ENCODE measurements at places on chromosomes 3 and 15. TPM values are rescaled to one million over a fixed set of nuclear protein-coding genes. Genes with fewer than 3 reads are reported as not detected.

Gene FILIP1L
- 19.9 TPM for total RNA-seq

Gene NMNAT3
- 0.36 TPM for total RNA-seq

Gene ITIH1
- total RNA-seq, result not detected

GRCh38 chr3:97235611-97236315, 421.4 kb downstream of the EPHA6 start:
- DNase-seq, result no peak
- no peak overlapping the region for H3K27ac ChIP-seq
- no peaks in the 10 kb centered on the region for H3K4me1 ChIP-seq
- H3K36me3 ChIP-seq, result no peaks in the 10 kb centered on the region

GRCh38 chr3:58581328-58582091, 4.3 kb upstream of the FAM107A start:
- no peak overlapping the region for H3K27ac ChIP-seq
- no peaks in the 10 kb centered on the region for H3K36me3 ChIP-seq
- H3K4me3 ChIP-seq, result no peak overlapping the region
- peaks cover 19% of the 10 kb centered on the region for H3K27me3 ChIP-seq
- H3K4me1 ChIP-seq, result no peaks in the 10 kb centered on the region

Gene TRH
- total RNA-seq, result not detected

DNA sequence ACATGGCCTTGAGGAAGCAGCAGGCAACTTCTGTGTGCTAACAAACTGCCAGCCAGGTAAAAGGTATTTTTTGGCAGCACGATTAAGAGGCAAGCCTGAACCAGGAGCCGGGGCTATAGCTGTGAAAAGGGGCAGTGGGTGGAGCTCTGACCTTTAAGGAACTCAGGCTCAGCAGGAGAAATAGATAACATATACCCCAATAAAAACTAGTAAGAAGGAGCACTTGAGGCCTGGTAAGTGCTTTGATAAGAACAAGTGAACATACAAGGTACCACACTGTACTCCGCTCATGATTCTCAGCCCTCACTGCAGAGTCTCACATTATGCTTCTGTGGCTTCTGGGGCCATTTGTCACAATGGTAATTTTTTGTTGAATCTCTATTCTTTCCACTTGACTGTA, 5.4 kb downstream of the FYCO1 start:
- H3K27ac ChIP-seq, result no peak overlapping the region
- H3K4me1 ChIP-seq, result peaks cover 48% of the 10 kb centered on the region
- H3K4me3 ChIP-seq, result no peak overlapping the region

Gene SLC24A5
- total RNA-seq, result not detected

DNA sequence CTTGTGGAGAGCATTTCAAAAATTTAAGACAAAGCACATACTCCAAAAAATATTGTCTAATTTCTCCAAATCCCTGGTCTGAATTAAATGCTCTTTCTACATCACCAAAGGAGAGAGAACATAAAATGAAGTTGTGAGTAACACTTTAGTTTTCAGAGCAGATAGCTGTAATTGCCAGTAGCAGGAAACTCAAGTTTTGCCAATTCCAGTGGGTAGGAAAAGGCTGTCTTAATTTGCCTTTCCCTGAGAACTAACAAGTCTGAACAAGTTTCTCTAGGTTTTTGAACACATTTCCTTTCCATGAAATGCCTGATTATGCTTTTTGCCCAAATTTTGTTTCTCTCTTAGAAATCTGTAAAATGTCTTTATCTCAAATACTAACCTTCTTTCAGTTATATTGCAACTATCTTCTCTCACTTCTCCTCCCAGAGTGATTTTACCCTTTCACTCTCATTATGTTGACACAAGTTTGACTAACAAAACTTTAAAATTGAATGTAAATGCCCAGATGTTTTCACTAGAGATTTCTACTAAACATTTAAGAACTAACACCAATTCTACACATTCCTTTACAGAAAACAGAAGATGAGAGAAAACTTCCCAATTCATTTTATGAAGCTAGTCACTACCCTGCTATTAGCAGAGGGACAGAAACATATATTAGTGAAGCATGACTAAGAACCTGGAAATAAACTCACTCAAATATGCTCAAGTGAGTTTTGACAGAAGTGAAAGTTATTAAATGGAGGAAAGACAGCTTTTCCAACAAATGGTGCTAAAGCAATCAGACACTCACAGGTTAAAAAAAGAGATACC, 38.4 kb downstream of the RFX7 start:
- H3K27me3 ChIP-seq, result no peaks in the 10 kb centered on the region
- peak overlapping the region; percentile 25 for H3K27ac ChIP-seq
- peaks cover 9% of the 10 kb centered on the region for H3K4me1 ChIP-seq
- 0 out of 2 replicates have a peak, but pooled peaks cover 4% of the 10 kb centered on the region for H3K36me3 ChIP-seq

GRCh38 chr15:89377842-89378295, 43.2 kb upstream of the POLG start:
- H3K4me3 ChIP-seq, result no peak overlapping the region
- no peak for DNase-seq
- H3K27me3 ChIP-seq, result peaks cover 92% of the 10 kb centered on the region
- H3K4me1 ChIP-seq, result no peaks in the 10 kb centered on the region
- H3K36me3 ChIP-seq, result no peaks in the 10 kb centered on the region

Gene IGSF11
- total RNA-seq, result not detected

DNA sequence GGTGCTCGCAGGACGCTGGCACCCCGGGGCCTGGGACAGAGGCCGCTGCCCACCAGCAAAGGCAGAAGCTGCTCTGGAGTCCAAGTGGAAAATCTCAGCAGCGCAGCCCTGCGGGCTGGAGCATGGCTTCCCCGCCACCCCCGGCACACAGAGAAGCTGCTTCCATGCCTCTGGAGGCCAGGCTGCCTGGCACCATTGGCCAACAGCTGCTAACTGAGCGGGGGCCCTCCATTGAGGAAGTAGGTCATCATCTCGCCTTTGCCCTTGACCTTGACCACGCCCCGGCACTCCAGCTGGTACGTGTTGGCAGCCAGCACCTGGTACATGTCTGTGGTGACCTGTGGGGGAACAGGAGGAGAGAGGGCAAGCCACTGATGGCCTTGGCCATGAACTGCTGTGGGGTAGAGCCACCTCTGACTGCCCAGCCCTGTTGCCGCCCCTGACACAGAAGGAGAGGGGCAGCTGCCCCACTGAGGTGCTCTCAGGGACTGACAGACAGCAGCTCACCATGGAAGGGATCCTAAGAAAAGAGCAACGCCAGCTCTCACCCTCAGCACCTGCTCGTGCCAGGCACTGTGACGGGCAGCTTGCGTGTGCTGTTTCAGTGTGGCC, 82.8 kb downstream of the SEC22A start:
- no peaks in the 10 kb centered on the region for H3K27me3 ChIP-seq
- H3K36me3 ChIP-seq, result no peaks in the 10 kb centered on the region
- DNase-seq, result no peak
- no peak overlapping the region for H3K27ac ChIP-seq
- H3K4me3 ChIP-seq, result no peak overlapping the region

- no peak overlapping the region for H3K27ac ChIP-seq
- no peaks in the 10 kb centered on the region for H3K36me3 ChIP-seq
- no peaks in the 10 kb centered on the region for H3K4me1 ChIP-seq
- no peak for DNase-seq
- H3K27me3 ChIP-seq, result no peaks in the 10 kb centered on the region
- H3K4me3 ChIP-seq, result no peak overlapping the region
Observed at GRCh38 chr3:139655909-139656595, 21.7 kb downstream of the NMNAT3 start.

DNA sequence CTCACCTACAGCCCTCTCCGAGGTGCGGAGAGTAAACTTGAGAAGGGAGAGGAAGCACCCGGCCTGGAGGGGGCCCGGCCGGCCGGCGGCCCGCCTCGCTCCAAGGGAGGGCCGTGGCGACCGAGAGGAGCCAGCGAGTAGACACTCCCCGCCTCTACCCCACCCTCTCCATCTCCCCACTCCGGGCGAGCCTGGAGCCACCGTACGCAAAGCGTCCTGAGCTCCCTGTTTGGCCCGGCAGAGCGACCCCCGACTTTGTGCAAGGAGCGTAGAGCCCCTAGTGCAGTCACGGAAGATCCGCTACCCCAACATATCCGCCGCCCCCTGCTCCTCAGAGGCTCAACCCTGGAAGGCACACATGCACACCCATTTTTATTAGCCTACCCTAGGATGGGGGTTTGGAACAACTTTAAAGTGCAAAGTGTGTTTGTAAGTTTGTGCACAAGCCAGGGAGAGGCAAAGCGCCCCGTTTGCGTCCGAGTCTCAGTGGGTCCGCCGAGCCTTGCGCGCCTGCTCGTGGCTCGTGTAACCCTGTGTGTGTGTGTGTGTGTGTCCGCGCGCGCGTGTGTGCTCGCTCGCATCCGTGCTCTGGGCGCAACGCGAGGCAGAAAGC, 508 bp upstream of the SMAD6 start:
- peak overlapping the region; percentile 90 for H3K27ac ChIP-seq
- no peaks in the 10 kb centered on the region for H3K27me3 ChIP-seq
- H3K4me3 ChIP-seq, result peak overlapping the region; percentile 68

- no peak overlapping the region for H3K4me3 ChIP-seq
- H3K27ac ChIP-seq, result no peak overlapping the region
- H3K27me3 ChIP-seq, result no peaks in the 10 kb centered on the region
- no peaks in the 10 kb centered on the region for H3K36me3 ChIP-seq
Observed at GRCh38 chr3:176780766-176781165, 416.5 kb downstream of the TBL1XR1 start.

- H3K27me3 ChIP-seq, result no peaks in the 10 kb centered on the region
- no peak for DNase-seq
- H3K4me3 ChIP-seq, result no peak overlapping the region
- H3K4me1 ChIP-seq, result peaks cover 12% of the 10 kb centered on the region
Observed at GRCh38 chr3:129197321-129197720, 13.6 kb upstream of the CNBP start.

GRCh38 chr3:54274607-54275006, 152.3 kb downstream of the CACNA2D3 start:
- H3K4me1 ChIP-seq, result no peaks in the 10 kb centered on the region
- H3K27ac ChIP-seq, result no peak overlapping the region
- no peaks in the 10 kb centered on the region for H3K36me3 ChIP-seq
- H3K27me3 ChIP-seq, result no peaks in the 10 kb centered on the region
- no peak for DNase-seq

GRCh38 chr3:137163241-137163871, 205.6 kb downstream of the IL20RB start:
- no peak for DNase-seq
- H3K36me3 ChIP-seq, result no peaks in the 10 kb centered on the region
- H3K27me3 ChIP-seq, result no peaks in the 10 kb centered on the region
- H3K4me3 ChIP-seq, result no peak overlapping the region
- H3K27ac ChIP-seq, result no peak overlapping the region

- H3K36me3 ChIP-seq, result no peaks in the 10 kb centered on the region
- no peak overlapping the region for H3K27ac ChIP-seq
- peaks cover 6% of the 10 kb centered on the region for H3K4me1 ChIP-seq
- peak; percentile 63 for DNase-seq
- no peaks in the 10 kb centered on the region for H3K27me3 ChIP-seq
Observed at GRCh38 chr15:84734794-84735479, 13.5 kb upstream of the ZNF592 start.

DNA sequence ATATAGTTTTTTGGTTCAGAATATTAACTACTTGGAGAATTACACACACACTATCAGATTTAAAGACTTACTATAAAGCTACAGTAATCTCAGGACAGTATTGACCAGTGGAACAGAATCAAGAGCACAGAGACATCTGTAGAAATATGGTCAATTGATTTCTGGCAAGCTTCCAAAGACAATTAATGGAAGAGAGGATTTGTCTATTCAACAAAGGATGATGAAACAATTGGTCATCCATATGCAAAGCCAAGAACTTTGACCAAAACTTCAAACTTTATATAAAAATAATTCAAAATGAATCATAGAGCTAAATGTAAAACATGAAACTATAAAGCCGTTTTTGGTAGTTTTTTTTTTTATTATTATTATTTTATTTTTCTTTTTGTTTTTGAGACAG, 29.8 kb upstream of the MB21D2 start:
- 0 out of 2 replicates have a peak, but pooled peaks cover 2% of the 10 kb centered on the region for H3K27me3 ChIP-seq
- H3K27ac ChIP-seq, result no peak overlapping the region
- DNase-seq, result peak; percentile 10
- no peaks in the 10 kb centered on the region for H3K36me3 ChIP-seq

GRCh38 chr15:70252056-70252950, 154.6 kb upstream of the TLE3 start:
- H3K4me3 ChIP-seq, result no peak overlapping the region
- no peak overlapping the region for H3K27ac ChIP-seq
- peaks cover 47% of the 10 kb centered on the region for H3K27me3 ChIP-seq
- H3K4me1 ChIP-seq, result no peaks in the 10 kb centered on the region
- no peaks in the 10 kb centered on the region for H3K36me3 ChIP-seq

GRCh38 chr3:34073961-34074360, 275.5 kb downstream of the PDCD6IP start:
- no peaks in the 10 kb centered on the region for H3K36me3 ChIP-seq
- H3K4me1 ChIP-seq, result no peaks in the 10 kb centered on the region
- H3K27me3 ChIP-seq, result no peaks in the 10 kb centered on the region
- H3K27ac ChIP-seq, result no peak overlapping the region
- no peak overlapping the region for H3K4me3 ChIP-seq

GRCh38 chr3:111315930-111316587, 225.9 kb upstream of the CD96 start:
- H3K4me1 ChIP-seq, result peaks cover 8% of the 10 kb centered on the region
- no peak overlapping the region for H3K4me3 ChIP-seq
- peak; percentile 93 for DNase-seq
- no peaks in the 10 kb centered on the region for H3K36me3 ChIP-seq

Gene PGBD4
- total RNA-seq, result 1.9 TPM

DNA sequence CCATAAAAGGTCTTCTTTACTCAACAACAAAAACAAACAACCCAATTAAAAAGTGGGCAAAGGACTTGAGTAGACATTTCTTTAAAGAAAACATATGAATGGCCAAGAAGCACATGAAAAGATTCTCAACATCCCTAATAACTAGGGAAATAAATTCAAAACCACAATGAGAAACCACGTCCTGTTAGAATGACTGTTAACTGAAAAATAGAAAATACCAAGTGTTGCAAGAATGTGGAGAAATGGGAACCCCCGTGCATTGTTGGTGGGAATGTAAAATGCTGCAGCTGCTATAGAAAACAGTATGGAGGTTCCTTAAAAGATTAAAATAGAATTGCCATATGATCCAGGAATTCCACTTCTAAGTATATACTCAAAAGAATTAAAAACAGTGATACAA, 34.8 kb downstream of the NMNAT3 start:
- H3K36me3 ChIP-seq, result no peaks in the 10 kb centered on the region
- H3K4me3 ChIP-seq, result no peak overlapping the region
- H3K4me1 ChIP-seq, result no peaks in the 10 kb centered on the region
- H3K27me3 ChIP-seq, result no peaks in the 10 kb centered on the region
- no peak overlapping the region for H3K27ac ChIP-seq

Gene TOPBP1
- total RNA-seq, result 50.0 TPM

- H3K4me3 ChIP-seq, result no peak overlapping the region
- peaks cover 3% of the 10 kb centered on the region for H3K4me1 ChIP-seq
- peaks cover 1% of the 10 kb centered on the region for H3K36me3 ChIP-seq
- H3K27ac ChIP-seq, result no peak overlapping the region
Observed at GRCh38 chr3:31670722-31671121, 138.0 kb downstream of the STT3B start.

Gene PAQR5
- total RNA-seq, result 2.7 TPM

DNA sequence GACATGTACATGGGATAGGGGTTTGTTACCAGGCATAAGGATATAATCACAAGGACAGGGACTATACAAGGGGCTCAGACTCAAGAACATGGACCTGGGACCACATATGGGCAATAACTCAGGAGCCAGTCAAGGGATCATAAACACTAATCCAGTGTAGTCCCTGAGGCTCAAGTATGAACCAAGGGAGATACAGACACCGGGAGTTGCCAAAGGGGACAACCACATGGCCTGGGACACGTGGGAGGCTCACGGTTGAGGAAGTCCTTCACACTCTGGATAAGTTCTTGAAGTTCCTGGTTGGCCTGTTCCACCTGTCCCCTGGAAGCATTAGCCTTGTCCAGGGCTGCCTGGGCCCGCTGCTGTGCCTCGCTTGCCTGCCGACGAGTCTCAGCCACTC, 1.8 kb upstream of the USP19 start:
- no peak overlapping the region for H3K4me3 ChIP-seq
- no peak for DNase-seq
- H3K36me3 ChIP-seq, result peaks cover 70% of the 10 kb centered on the region
- H3K4me1 ChIP-seq, result peaks cover 10% of the 10 kb centered on the region

Data from IMR-90 (cell line).